GM23248 (cell line): ENCODE measurements at places on chromosomes 11 and 22. TPM values are rescaled to one million over a fixed set of nuclear protein-coding genes. Genes with fewer than 3 reads are reported as not detected.

DNA sequence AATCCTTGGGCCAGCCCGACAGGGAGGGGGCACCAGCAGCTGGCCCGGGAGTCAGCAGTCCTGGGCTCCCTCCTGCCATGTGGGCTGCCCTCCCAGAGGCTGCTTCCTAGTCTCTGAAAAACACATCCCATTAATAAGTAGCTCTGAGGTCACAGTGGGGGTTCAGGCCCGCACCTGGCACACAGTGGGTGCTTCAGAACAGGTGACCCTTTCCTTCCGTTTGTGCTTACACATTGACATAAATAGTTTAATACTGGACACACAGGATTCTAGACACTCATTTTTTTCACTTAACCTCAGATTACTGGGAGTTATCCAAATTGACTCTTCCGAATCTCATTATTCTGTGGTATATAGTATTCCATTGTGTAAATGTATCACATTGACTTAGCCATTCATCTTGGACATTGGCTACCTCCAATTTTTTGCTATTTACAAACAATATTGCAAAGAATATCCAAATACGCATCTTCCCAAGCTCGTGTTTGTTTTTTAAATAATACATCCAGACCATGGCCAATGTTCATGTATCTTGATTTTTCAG, 474 bp upstream of the CHADL start:
- no peaks in the 10 kb centered on the region for H3K4me1 ChIP-seq
- no peak for DNase-seq
- H3K27me3 ChIP-seq, result no peaks in the 10 kb centered on the region
- no peaks in the 10 kb centered on the region for H3K36me3 ChIP-seq
- no peak overlapping the region for H3K27ac ChIP-seq

Gene CNIH2
- 1.4 TPM in 1 of 2 replicates, not detected in the other for total RNA-seq

DNA sequence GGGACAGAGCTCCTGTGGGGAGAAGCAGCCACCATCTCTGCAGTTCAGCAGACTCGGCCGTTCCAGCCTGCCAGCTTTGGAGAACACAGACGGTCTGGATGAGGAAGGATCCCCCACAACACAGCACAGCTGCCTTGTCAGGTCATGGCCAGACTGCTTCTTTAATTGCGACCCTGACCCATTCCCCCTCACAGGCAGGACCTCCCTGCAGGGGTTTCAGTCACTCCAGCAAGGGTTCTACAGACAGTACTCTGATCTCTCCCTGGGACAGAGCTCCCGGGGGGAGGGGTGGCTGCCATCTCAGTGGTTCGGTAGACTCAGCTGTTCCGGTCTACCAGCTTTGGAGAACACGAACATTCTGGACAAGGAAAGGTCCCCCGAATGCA, 173.5 kb downstream of the TTC28 start:
- H3K27ac ChIP-seq, result no peak overlapping the region
- H3K4me3 ChIP-seq, result no peak overlapping the region
- no peaks in the 10 kb centered on the region for H3K36me3 ChIP-seq
- no peak for DNase-seq
- H3K4me1 ChIP-seq, result no peaks in the 10 kb centered on the region

GRCh38 chr11:36057379-36058042, 113.6 kb downstream of the LDLRAD3 start:
- no peaks in the 10 kb centered on the region for H3K4me1 ChIP-seq
- H3K27ac ChIP-seq, result no peak overlapping the region
- peak; percentile 21 for DNase-seq
- no peaks in the 10 kb centered on the region for H3K36me3 ChIP-seq

Gene SMCO4
- 12.9 and 20.7 TPM in 2 replicates for total RNA-seq

DNA sequence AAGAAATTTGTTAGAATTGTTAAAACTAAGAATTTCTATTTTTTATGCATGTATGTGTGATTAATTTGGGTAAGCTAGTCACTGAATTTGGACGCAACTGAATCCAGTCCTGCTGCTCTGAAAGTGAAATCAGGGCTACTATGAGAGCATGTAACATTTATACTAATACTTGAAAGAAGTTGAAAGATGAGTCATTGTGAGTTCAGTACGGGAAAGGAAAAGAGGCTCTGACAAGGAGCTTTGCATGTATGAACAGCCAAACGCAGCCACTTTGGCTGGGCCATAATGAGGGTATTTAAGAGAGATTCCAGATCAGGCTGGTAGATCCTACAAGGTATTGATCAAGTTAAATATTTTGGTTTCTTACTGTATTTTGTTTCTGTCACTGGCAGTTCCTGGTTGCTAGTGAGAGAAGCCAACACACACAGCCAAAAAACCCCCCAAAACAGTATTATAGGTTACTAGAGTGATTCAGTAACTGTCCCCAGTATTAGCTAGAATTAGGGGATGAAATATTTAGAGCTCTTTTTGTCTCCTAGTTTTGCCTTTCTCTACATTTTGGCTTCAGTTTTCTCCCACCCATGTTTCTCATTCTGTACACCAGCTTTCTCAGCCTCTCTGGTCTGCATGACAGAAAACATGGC, 14.1 kb downstream of the AASDHPPT start:
- no peaks in the 10 kb centered on the region for H3K27me3 ChIP-seq
- H3K4me3 ChIP-seq, result no peak overlapping the region
- H3K4me1 ChIP-seq, result peaks cover 22% of the 10 kb centered on the region
- peak overlapping the region; percentile 16; the same call in 1 of the 2 replicates for H3K27ac ChIP-seq
- DNase-seq, result peak; percentile 79
- peaks cover 34% of the 10 kb centered on the region for H3K36me3 ChIP-seq

GRCh38 chr22:31036671-31037550, 44.2 kb upstream of the SMTN start:
- H3K4me1 ChIP-seq, result peaks cover 20% of the 10 kb centered on the region
- DNase-seq, result peak; percentile 84
- H3K4me3 ChIP-seq, result peak overlapping the region; percentile 59
- H3K27me3 ChIP-seq, result no peaks in the 10 kb centered on the region
- no peaks in the 10 kb centered on the region for H3K36me3 ChIP-seq

- H3K4me3 ChIP-seq, result no peak within 1 kb of the TSS
- H3K4me1 ChIP-seq, result no peaks in the 10 kb centered on the region
- no peaks in the 10 kb centered on the region for H3K36me3 ChIP-seq
- peaks cover 8% of the 10 kb centered on the region; the same call in 1 of the 2 replicates for H3K27me3 ChIP-seq
- H3K27ac ChIP-seq, result no peak within 1 kb of the TSS
- DNase-seq, result no peak
Observed at GRCh38 chr11:118679483-118679882, at the start of gene TREH. Gene TREH (minus strand): TSS chr11:118679650. CDS start chr11:118679627, 23 bp downstream.

DNA sequence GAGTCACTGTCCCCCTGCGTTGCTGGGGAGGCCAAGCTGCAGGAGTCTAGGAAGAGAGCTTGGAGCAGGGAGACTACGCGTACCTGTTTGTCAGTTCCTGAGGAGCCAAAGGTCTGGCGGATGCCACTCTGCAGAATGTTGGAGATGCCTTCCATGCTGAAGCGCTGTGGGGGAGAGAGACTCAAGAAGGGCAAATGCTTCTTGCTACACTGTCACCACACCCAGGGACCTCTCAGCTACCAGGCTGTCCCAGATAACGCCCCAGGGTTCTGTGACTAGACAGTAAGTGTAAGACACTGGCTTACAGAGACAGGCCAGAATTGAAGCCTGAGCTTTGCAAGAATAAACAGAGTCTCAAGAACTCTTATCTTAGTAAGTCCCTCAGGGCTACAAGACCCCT, 42.0 kb downstream of the FEZ1 start:
- no peak overlapping the region for H3K27ac ChIP-seq
- H3K4me3 ChIP-seq, result no peak overlapping the region
- H3K4me1 ChIP-seq, result peaks cover 9% of the 10 kb centered on the region; the same call in 1 of the 2 replicates
- no peaks in the 10 kb centered on the region for H3K36me3 ChIP-seq
- DNase-seq, result no peak

DNA sequence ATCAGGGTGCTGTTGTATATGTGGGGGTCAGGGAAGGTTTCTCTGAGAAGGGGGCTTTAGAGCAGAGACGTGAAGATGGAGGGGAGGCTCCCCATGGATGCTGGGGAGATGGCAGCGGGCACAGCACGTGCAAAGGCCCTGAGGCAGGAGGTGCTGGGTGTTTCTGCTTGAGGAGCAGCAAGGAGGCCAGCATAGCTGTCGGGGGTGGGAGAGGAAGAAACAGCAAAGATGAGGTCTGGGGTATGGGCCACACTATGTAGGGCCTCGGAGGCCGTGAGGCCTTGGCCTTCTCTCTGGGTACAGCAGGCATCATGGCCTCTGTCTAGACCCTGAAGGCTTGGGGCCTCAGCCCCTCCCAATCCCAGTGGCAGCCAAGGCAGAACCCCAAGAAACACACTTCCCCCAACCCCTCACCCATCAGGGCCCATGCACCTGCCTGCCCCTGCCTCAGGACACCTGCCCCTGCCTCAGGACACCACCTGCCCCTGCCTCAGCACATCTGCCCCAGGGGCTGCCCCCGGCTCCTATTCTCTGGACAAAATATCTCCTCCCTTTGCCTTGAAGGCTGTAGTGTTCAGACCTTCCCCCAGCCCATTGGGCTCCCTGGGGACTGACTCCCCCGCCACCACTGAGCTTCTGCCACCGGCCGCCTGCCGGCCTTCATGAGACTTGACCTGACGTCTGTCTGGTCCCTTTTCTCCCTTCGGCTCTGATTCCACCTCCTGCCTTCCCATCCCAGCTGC, 6.2 kb downstream of the ALDH3B1 start:
- no peak overlapping the region for H3K4me3 ChIP-seq
- DNase-seq, result peak; percentile 40
- no peaks in the 10 kb centered on the region; the same call in 1 of the 2 replicates for H3K36me3 ChIP-seq
- H3K27ac ChIP-seq, result no peak overlapping the region
- H3K4me1 ChIP-seq, result peaks cover 40% of the 10 kb centered on the region

DNA sequence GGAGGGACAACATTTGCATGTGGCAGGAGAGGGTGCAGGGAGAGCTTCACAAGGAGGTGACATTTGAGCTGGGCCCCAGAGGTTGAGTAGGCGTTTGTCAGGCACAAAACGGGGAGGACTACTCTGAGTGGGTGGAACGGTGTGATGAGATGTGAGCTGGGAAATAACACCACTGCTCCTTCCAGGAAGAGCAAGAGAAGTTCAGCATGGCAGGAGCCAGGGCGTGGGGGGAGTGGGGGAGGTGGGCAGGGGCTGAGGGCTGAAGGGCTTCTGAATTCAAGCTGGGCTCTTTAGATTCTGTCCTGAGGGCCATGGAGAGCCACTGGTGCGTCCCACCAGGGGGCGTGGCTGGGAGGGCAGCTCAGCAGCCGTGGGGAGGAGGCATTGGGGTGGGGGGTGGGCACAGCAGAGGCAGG, 54.2 kb downstream of the OTOG start:
- no peak for DNase-seq
- H3K36me3 ChIP-seq, result no peaks in the 10 kb centered on the region
- no peak overlapping the region for H3K27ac ChIP-seq
- no peaks in the 10 kb centered on the region for H3K27me3 ChIP-seq

- no peaks in the 10 kb centered on the region for H3K36me3 ChIP-seq
- no peak for DNase-seq
- no peaks in the 10 kb centered on the region for H3K27me3 ChIP-seq
- no peak overlapping the region for H3K4me3 ChIP-seq
- no peaks in the 10 kb centered on the region for H3K4me1 ChIP-seq
- no peak overlapping the region for H3K27ac ChIP-seq
Observed at GRCh38 chr11:98036810-98037209, 983.9 kb upstream of the CNTN5 start.

- H3K4me1 ChIP-seq, result peaks cover 19% of the 10 kb centered on the region
- H3K36me3 ChIP-seq, result no peaks in the 10 kb centered on the region
- H3K27ac ChIP-seq, result no peak overlapping the region
- no peaks in the 10 kb centered on the region for H3K27me3 ChIP-seq
Observed at GRCh38 chr11:131912134-131912533, 541.7 kb downstream of the NTM start.

Gene OR2D2
- total RNA-seq, result 0.22 TPM in 1 of 2 replicates, not detected in the other

DNA sequence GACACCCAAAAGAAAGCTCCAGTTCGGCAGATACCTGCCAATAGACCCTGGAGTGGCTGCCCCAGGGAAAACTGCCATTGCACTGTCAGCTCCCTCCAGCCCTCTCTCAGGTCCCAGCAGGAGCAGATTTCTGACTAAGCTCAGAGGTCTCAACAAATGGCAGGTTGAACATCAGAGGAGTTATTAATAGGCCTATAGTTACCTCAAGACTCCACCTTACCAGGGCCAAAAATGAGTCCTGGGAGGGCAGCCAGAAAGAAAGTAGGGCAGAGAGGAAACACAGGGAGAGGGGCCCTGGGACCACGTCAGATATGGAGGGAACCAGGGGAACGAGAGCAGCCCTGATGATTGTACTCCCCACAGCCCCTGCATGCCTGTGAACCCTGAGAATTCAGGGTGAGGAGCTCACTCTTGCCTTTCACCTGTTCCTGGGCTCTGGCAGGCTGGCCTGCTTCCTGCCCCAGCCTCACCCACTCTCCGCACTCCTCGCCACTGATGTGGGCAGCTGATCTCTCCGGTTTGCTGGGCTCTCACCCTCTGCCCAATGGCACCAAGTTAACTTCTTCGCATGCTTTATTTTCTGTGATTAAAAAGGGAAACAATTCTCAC, 4.3 kb upstream of the RGL4 start:
- no peak for DNase-seq
- H3K36me3 ChIP-seq, result no peaks in the 10 kb centered on the region
- H3K27ac ChIP-seq, result no peak overlapping the region
- H3K4me3 ChIP-seq, result no peak overlapping the region
- no peaks in the 10 kb centered on the region for H3K27me3 ChIP-seq
- H3K4me1 ChIP-seq, result no peaks in the 10 kb centered on the region

Gene OR51B4
- total RNA-seq, result not detected in 2 replicates

Gene MEI1
- total RNA-seq, result 2.2 and 3.7 TPM in 2 replicates
